NCI-H748 treated with DMSO at 0.1 percent for 48 hours (cell line): ENCODE measurements at places on chromosomes 12 and 14.

DNA sequence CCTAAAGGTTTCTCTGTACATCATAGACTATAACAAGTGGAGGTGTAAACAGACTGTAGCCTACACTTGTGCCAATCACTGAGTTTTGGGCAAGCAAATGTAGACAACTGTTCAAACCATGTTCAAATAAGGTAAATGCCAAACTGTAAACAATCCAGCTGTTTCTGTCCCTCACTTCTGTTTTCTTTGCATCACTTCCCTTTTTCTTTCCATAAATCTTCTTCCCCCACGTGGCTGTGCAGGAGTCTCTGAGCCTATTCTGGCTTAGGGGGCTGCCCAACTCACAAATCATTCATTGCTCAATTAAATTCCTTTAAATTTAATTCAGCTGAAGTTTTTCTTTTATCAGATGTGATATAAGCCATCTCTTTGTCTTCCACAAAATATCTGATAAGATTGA is 65.1 kb upstream of the CPM start:
- DNase-seq, result no peak

DNA sequence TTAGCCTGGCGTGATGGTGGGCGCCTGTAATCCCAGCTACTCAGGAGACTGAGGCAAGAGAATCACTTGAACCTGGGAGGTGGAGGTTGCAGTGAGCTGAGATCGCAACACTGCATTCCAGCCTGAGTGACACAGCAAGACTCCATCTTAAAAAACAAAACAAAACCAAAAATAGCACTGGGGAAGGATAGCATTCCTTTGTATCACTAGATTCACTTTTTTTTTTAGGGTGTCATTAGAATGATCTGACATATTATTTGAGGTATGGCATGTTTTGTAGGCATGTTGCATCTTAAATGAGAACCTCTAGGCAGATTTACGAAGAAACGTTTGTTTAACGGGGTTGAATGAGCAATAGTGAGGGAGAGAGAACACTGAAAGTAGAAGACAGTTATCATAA is 16.8 kb upstream of the FAR2 start:
- no peak for DNase-seq

DNA sequence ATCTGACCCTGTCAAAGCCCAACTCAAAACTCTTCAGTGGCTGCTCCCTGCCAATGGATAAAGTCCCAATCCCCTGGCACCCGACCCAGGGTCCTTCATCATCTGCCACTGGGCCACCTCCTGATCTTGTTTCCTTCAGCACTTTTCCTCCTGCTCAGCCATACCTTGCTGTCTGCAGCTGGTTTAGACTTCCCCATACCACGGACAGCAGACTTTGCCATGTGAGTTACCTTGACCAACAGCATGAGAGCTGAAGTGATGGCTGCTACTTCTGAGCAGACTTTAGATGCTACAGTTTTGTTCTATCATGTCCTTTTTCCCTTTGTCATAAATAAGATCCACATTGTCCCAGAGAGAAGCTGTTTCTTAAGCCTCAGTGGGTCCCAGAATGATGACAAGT is 33.3 kb upstream of the STON2 start:
- DNase-seq, result no peak

GRCh38 chr12:65925626-65926025 is 101.3 kb downstream of the HMGA2 start:
- DNase-seq, result no peak

- DNase-seq, result no peak
Measured at GRCh38 chr12:131218026-131218922, 264.6 kb downstream of the ADGRD1 start.

DNA sequence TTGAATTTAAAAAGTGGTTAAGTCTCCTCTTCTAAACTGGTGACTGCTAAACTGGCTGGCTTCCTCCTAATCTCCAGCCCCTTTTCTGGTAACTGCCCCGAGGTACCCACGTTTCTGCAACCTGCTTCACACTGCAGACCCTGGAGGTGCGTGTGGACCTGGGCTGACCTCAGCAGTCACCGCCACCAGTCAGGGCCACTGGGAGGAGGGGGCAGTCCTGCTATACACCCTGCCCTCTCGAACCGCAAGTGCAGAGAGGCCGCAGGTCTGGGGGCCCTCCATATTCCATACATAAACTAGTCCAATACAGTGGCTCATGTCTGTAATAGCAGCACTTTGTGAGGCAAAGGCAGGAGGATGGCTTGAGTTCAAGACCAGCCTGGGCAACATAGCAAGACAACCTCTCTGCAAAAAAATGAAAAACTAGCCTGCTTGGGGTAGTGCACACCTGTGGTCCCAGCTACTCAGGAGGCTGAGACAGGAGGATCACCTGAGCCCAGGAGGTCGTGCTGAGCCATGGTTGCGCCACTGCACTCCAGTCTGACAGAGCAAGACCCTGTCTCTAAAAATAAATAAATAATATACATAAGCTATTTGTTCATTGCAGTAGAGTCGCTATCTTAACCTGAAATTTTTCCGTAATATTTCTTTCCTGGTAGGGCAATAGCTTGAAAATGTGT is 25.6 kb downstream of the VPS37B start:
- DNase-seq, result no peak

DNA sequence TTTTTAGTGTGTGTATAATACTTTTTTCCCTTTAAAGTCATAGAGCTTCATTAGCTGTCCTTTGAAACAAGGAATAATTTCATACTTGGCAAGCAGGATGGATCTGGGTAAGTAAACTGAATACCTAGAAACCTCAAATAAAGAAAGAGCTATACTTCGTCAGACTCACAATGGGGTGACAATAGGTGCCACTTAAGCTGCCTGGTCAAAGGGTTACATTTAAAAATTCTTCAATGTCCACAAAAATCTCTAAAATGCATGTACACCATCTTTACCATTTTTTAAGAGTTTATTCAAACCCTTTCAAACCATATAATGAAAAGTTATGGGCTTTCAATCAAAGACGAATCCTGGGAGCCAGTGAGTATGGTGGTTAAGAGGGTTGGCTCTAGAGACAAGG is 3.1 kb downstream of the GIT2 start:
- DNase-seq, result no peak

DNA sequence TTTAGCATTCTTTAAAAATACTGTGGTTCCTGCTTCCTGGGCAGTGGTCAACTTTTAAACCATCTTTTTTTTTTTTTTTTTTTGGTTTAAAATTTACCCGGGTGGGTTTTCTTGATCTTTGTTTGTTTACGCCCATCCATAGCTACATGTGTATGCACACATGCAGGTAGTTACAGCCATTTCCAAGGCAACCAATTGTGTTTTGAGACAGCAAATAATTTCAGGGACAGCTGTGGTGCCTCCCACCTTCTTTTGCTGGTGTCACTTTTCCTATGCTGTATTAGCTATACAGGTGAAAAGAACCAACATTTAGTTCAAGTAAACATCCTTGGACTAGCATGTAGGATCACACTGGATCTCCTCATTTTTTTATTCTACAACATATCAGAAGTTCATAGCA is 52.0 kb upstream of the PSMA6 start:
- DNase-seq, result peak; percentile 61

GRCh38 chr14:33799705-33800570 is 150.9 kb downstream of the EGLN3 start:
- no peak for DNase-seq

DNA sequence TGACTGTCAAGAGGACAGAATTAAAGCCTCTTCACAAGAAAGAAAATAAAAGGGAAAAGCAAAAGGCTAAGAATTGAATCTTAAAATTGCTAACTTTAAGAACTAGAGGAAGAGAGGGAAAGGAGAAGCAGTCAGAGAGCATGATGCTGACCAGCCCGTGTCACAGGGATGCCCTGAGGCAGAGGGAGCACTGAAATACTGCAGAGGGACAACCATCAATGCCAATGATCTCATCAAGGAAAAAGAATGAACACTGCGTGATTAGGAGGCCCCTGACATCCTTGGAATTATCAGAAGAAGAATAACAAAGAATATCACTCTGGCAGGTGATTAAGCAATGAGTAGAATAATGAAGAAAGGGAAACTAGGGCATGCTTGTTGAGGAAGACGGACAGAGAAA is 252.2 kb upstream of the GRIP1 start:
- DNase-seq, result no peak
